Stimulated activated CD4-positive, alpha-beta T cell treated with anti-CD3 and anti-CD28 coated beads, Interleukin-2, amount 100 ng/mL, for 24 hours (primary cell): ENCODE measurements at places on chromosomes 7 and 10.

GRCh38 chr7:12373580-12374263 is 29.9 kb downstream of the VWDE start:
- DNase-seq = no peak

- DNase-seq = no peak
Measured at GRCh38 chr7:143177374-143178119, 5.7 kb upstream of the TAS2R39 start.

DNA sequence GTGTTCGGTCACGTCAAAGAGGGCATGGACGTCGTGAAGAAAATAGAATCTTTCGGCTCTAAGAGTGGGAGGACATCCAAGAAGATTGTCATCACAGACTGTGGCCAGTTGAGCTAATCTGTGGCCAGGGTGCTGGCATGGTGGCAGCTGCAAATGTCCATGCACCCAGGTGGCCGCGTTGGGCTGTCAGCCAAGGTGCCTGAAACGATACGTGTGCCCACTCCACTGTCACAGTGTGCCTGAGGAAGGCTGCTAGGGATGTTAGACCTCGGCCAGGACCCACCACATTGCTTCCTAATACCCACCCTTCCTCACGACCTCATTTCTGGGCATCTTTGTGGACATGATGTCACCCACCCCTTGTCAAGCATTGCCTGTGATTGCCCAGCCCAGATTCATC is 6.5 kb downstream of the PPIF start:
- no peak for DNase-seq

DNA sequence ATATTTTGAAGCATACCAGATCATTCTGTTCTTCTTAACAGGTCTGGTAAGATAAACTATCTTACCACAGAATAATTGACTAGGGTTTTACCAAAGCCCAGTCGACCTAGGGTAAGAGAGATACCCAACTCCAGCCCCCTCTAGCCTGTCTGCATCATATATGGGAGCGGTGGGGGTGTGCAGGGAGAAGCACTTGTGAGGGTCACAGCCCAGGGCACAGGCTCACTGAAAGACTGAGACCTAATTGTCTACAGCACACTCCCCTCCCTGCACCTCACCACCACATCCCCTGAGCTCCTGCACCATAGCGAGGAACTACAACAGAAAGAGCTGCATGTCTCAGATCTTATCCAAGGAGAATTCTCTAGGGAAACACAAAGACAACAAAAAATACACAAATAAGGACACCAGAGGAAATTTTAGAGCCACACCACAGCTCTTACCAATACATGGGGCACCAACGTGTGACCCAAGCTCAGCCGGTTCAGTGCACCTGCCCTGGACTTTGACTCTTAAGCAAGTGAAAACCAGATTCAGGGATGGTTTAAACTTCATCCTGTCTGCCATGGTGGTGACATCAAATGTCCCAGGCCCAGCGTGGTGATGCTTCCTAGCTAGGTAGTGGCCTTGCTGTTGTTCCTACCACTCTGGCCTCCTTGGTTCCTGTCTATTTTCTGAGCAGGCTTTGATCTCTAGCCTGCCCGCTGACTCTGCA is 150.8 kb downstream of the HERPUD2 start:
- DNase-seq = no peak

GRCh38 chr10:114956466-114956865 is 18.5 kb downstream of the TRUB1 start:
- DNase-seq = no peak

DNA sequence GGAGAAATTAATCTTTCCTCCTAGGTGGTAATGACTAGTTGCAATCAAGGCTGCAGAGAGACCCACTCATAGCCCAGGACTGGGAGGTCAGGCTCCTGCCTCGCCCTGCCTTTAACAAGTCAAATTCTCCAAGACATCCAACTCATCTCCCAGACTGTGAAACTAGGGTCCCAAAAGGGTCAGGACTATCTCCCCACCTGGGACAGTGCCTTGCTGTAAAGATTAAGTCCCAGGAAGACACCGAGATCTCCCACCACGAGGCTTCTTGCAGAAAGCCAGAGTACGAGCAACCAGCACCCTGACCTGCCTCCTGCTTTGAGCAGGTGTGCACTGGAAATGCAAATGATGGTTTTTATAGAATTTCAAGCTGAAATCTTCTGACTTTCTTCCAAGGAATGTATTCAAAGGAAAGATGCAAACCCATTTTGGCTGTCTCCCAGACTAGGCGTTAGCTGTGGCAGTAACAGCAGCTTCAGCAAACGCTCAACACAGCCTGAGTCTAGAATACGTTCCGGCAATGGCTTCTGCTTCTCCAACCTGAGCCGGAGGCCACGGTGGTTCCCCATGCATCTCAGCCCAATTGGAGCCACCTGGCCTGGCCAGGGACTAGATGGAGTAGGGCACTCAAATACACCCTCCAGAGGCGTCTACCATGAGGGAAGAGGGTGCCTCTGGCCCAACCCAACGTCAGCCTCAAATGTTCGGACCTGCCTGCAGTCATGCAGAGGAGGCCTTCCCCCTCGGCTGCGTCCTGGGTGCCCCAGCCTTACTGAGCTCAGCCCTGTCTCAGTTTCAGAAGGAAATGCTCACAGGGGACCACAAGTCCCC is 170.4 kb downstream of the PRKAG2 start:
- DNase-seq = no peak

- no peak for DNase-seq
Measured at GRCh38 chr10:24690961-24691512, 32.6 kb downstream of the ARHGAP21 start.

- DNase-seq = no peak
Measured at GRCh38 chr10:120475844-120476791, 19.1 kb downstream of the PLPP4 start.

DNA sequence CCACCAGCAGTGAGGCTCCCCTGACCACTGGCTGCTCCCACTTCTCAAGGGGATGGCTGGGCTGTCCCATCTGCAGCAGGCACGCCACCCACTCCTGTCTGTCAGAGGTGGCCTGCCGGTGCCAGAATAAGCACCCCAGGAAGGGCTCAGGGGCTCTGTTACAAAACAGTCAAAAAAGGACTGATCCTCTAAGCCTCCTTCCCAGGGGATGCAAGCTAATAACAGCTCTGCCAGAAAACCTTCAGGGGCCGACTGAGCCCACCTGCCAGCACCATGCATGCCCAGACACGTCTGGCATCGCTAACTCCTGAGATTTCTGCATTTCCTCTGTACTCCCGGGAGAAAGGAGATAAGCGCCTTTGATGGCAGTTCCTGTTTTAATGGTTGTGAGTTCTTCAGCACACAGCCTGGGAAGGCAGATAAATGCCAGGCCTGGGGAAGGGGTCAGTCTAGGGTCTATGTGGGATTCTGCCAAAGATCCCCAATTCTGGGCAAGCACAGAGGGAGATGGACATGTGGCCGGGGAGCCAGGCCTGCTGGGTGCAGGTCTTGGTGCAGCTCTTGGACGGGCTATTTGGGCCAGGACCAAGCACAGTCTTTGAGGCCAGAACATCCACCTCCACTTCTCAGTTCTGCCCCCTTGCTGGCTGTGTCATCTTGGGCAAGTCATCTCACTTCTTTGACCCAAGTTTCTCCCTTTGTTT is 128.4 kb downstream of the ARHGAP22 start:
- no peak for DNase-seq

- DNase-seq = no peak
Measured at GRCh38 chr7:19560111-19560883, 148.5 kb downstream of the POLR1F start.
